ENCODE measurements at places on chromosomes 16 and 17.

DNA sequence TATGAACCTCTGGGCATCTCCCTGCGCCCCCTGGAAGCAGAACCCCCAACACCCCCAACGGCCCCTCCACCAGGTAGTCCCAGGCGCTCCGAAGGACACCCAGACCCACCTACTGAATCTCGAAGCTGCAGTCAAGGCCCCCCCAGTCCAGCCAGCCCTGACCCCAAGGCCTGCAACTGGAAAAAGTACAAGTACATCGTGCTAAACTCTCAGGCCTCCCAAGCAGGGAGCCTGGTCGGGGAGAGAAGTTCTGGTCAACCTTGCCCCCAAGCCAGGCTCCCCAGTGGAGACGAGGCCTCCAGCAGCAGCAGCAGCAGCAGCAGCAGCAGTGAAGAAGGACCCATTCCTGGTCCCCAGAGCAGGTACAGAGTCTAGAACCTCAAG lies 1.5 kb downstream of the BCL6B start:
- DNase-seq, result no peak

DNA sequence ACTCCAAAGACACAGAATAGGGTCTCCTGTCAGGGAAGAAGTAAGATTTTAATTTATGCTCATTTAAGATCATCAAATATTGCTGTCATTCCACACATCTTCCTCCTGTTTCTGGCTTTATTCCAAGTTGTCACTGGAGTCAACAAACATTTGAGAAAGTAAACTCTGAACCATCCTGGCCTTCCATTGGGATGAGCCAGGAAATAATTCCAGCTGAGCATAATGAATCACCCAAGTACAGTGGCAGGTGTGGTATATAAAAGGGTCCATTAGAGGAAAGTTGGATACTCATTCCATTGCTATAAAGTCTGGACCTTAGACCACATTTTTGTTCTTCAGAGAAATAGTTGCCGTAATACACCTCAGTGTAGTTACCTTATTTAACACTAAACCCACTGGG lies 246.1 kb downstream of the SLC39A11 start:
- no peak for DNase-seq

GRCh38 chr17:81551458-81552243 lies 502 bp downstream of the FAAP100 start:
- DNase-seq, result no peak

- no peak for DNase-seq
Observed at GRCh38 chr16:88497561-88498462, 44.7 kb downstream of the ZFPM1 start.

GRCh38 chr16:86949630-86950029 lies 367.6 kb downstream of the C16orf95 start:
- DNase-seq, result no peak

All from hypothalamus (tissue), 51 donors.